Activated CD8-positive, alpha-beta T cell treated with anti-CD3 and anti-CD28 coated beads, Interleukin-2, amount 10 ng/mL, durations not matched to agents 7 days and 5 days (primary cell): ENCODE measurements at places on chromosomes 4 and X. TPM values are rescaled to one million over a fixed set of nuclear protein-coding genes. Genes with fewer than 3 reads are reported as not detected.

The HPGD gene
- 16.5 TPM for total RNA-seq

The GAB3 gene
- 10.3 TPM for total RNA-seq

The TCP11X2 gene
- not detected for total RNA-seq

The GPM6B gene
- total RNA-seq = not detected
